Fibroblast of gingiva (primary cell): ENCODE measurements at places on chromosomes 2 and 18.

GRCh38 chr2:240393831-240394410, 41.5 kb upstream of the GPC1 start:
- DNase-seq, result no peak

DNA sequence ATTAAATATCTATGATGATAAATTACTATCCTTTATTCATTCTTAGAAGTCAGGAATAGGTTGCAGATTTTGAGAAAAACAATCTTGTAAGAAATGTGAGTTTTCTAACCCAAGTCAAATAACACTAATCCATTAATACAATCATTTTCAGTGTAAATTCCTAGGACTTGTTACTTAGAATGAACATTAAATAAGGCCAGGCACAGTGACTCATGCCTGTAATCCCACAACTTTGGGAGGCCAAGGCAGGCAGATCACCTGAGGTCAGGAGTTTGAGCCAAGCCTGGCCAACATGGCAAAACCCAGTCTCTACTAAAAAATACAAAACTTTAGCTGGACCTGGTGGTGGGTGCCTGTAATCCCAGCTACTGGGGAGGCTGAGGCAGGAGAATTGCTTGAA, 45.8 kb upstream of the CDKL4 start:
- DNase-seq, result no peak

GRCh38 chr2:69222953-69223658, 163.9 kb downstream of the GFPT1 start:
- DNase-seq, result no peak

DNA sequence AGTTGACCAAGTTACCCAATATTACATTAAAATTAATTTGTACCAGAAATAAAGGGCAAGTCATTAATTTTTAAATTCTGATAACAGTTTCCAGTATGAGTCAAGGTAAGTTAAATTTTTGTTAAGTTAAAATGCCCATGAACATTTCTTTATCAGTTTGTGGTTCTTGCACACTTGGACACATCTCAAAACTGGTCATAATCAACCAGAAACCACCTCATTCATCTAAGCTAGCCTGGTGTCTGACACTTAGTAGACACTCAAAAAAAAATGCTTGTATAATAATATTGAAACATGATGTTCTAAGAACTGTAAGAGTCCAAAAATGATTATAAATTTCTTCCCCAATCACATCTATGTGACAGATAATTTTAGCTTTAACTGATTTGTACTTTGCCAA, 62.4 kb downstream of the SATB2 start:
- no peak for DNase-seq

- DNase-seq, result no peak
Measured at GRCh38 chr2:20552847-20553246, 98.1 kb downstream of the HS1BP3 start.
